ENCODE measurements at places on chromosomes 4 and X.

DNA sequence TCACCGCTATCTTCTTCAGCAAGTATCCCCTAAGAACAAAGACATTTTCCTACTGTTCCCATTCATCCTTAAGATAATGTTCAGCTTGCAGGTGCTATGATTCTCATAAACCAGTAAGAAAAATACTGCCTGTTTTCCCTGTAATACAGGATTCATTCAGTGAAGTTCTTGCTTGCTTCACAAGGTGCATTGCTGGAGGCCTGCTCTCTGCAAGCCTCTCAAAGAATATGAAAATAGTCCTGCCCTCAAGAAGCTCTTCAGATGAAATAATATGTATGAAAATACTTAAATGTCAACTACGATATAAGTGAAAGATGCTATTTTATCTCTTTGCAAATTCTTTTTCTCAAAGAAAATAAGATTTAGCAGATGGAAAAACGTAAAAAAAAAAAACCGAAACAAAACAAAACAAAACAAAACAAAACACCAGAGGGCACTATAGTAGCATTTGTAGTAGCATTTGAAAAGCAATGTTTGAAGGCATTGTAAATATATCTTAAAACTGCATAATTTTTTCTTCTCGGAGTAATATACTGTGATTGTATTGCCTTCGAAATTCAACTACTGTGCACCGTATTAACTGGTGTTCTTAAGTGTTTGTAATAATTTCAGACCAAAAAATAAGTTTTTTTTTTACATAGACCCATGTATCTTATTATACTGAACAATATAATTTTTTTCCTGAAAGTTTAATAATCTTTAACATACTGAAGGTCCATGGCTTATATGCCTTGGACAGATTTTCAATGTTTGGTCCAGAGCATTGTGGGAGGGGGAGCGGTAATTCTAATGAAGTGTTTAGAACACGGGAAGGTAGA is 26.0 kb downstream of the ADH4 start:
- DNase-seq = no peak

- DNase-seq = no peak
Observed at GRCh38 chr4:96149894-96150293, 310.0 kb downstream of the PDHA2 start.

GRCh38 chrX:54042609-54043021 is 1.7 kb downstream of the PHF8 start:
- no peak for DNase-seq

- no peak for DNase-seq
Observed at GRCh38 chr4:6692806-6693205, 872 bp upstream of the S100P start.

GRCh38 chr4:144831971-144832370 is 186.0 kb downstream of the HHIP start:
- DNase-seq = no peak

DNA sequence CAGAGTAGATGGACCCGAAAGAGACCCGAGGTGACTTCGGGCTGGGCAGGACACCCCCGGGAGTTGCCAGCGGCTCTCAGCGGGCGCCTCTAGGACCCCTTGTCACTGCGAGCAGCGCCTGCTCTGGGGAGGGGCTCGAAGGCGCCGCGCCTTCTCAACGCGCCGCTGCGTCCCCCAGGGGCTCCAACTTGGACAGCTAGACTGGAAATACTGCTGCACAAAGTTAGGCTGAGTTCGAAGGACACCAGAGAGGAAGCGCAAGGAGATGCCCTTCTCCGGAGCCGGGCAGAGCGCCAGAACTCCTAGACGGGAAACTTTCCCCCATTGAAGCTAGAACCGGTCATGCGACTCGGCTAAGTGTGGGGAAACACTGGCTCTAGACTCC is 493 bp upstream of the KCNIP4 start:
- DNase-seq = no peak

DNA sequence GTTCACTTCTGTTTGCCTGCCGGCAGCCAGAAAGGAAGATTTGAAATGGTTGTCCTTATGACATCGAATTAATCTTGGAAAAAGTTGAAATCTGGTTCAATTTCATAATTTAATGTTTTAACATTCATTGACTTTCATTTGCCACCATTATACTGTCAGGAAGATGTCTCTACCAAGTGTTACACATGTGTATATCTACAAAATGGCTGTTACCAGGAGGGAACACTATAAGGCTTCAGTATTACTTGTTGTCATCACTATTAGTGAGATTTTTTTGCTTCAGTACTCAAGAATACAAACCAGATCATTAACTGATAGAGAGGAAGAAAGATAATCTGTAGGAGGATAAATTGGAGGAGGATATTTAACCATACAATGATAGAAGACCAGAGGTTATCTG is 71.2 kb downstream of the TSPAN7 start:
- no peak for DNase-seq

DNA sequence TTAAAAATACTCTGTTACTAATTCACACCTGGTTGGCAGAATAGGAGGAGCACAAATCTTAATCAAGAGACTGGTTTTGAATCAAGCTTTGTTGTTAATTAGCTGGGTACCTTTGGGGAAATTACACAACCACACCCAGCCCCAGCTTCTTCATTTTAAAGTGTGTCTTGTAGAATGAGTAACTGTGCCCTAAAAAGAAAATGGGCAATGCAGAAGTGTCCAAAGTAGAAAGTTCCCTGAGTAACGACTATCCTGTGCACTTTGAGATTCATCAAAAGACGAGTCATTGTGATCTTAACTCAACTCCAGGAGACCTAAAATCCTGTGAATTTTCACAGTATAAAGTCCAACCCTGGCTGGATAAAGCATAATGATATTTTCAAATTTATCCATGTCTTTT is 792.3 kb upstream of the HS3ST1 start:
- no peak for DNase-seq

DNA sequence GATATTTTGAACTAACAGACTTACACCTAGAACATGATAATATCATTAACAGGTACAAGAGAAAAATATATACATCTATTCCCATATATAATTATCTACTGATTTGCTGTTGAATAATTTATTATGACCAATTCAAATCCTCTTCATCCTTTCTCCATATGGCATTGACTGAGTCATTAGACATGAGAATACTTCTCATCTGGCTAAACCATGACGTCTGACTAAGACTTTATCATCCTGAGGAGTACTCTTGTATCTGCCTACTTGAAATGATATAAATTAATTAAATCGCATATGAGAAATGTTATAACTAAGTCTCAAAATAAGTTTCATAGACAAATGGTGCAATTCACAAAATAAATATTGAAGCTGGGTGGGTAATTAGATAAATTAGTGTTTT is 67.4 kb downstream of the EMCN start:
- no peak for DNase-seq

- no peak for DNase-seq
Observed at GRCh38 chrX:53445977-53446376, 11.8 kb upstream of the HSD17B10 start.

DNA sequence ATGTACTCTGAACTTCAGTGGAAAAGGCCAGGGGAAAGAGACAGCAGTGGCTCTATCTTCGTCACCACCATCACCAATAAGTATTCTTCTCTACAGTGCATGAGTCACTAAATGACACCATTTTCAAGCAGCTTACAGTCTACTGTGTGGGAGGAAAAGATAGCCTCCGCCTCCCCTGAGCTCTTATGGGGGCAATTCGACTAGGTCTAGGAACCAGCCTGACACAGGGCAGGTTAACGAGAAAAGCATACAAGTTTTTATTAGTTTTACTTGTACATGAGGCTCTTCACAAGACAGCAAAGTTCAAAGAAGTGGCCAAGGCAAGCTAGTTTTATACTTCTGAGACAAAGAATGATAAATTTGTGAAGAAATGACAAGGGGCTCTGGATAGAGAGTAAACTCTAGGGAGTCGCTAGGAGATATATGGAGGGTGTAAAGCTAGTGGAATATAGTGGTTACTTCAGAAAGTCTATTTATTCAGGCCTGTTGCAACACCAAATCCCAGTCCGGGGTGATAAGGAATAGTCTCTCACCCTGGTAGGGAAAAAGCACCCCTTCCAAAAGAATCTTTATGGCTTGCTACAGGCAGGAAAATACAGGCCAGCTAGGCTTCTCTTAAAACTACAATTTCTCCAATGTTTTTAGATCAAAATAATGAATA is 49.7 kb downstream of the SCD5 start:
- no peak for DNase-seq

DNA sequence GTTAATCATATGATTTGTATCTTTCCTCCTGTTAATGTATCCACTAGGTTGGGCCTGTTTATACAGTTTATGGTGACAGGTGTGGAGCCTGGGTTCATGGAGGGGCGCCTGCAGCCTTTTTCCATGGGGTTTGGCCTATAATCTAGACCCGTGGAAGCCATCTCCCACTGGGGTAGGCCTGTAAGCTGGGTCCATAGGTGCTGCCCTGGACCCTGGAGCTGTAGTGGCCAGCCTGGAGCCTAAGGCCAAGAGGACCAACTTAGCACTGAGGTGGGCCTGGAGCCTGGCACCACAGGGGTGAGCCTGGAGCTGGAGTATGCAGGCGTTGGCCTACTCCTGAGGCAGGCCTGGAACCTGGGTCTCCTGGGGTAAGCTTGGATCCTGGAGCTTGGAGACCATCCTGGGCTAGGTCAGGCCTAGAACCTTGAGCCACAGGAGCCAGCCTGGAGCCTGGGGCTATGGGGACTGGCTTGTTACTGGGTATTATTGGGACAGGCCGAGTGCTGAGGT is 249.4 kb upstream of the HTR2C start:
- DNase-seq = no peak

- no peak for DNase-seq
Observed at GRCh38 chrX:100648458-100649417, 4.7 kb downstream of the SRPX2 start.

DNA sequence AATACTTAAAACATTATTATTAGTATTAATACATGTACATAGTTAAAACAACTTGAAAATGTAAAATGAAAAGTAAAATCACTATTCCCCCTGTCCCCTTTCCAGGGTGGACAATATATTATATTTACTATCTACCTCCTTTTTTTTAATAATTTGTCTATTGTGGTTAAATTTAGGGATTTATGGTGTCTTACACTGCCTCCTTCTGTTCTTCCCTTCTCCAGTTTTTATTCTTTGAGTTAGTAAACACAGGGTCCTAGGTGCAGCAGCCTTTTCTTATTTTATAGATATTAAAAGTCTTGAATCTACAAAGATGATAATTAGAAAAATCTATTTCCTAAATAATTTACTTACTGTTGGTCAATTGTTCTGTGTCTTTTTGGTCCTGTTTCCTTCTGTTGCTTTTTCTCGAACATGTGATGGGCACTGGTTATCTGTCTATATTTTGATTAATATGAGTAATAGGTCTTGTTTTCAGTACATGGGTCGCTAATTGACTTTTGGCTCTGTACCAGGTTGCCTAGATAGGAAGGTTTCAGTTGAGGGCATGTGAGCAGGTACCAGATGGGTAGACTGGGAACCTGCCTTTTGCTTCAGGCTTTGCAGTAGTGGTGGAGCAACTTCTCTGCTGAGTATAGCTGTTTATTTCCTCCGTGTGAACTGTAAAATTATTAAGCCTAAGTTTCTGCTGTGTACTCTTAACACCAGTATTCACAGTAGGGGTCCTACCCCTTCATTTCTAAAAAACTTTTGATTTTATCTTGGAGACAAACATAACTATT is 1.1 kb downstream of the NUDT9 start:
- no peak for DNase-seq

DNA sequence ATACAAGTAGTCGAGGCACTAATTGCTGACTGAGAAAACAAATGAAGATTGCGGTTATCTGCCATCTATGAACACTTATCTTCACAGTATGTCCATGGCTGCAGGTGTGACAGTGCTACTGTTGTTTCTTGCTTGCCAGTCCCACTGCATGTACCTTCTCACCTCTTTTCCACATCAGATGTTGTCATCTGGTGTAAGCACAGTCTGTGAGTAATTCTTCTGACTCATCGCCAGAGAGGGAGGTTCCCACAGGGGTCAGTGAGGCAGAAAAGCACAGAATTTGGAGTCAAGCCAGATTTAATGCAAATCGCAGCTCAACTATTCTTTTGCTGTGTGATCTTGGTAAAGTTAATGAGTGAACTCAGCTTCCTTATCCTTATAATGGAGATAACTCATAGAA is 144.4 kb downstream of the GLRA2 start:
- DNase-seq = no peak

DNA sequence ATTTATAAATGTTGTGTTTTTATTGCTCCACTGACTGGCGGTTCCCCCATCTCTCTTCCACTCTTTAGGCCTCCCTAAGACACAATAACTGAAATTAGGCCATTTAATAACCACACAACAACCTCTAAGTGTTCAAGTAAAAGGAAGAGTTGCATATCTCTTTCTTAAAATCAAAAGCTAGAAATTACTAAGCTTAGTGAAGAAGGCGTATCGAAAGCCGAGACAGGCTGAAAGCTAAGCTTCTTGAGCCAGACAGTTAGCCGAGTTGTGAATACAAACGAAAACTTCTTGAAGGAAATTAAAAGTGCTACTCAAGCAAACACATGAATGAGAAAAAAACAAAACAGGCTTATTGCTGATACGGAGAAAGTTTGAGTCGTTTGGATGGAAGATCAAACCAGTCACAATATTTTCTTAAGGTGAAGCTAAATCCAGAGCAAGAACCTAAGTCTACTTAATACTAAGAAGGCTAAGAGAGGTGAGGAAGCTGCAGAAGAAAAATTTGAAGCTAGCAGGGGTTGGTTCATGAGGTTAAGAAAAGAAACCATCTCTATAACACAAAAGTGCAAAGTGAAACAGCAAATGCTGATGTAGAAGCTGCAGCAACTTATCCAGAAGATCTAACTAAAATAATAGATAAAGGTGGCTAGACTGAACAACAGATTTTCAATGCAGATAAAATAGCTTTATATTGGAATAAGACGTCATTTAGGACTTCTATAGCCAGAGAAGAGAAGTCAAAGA is 194.0 kb upstream of the TTC29 start:
- DNase-seq = no peak

Measured in stimulated activated CD8-positive, alpha-beta memory T cell treated with anti-CD3 and anti-CD28 coated beads, Interleukin-4, amount 100 ng/mL, for 1 hour (primary cell).